ENCODE measurements at places on chromosomes 1 and 21.

DNA sequence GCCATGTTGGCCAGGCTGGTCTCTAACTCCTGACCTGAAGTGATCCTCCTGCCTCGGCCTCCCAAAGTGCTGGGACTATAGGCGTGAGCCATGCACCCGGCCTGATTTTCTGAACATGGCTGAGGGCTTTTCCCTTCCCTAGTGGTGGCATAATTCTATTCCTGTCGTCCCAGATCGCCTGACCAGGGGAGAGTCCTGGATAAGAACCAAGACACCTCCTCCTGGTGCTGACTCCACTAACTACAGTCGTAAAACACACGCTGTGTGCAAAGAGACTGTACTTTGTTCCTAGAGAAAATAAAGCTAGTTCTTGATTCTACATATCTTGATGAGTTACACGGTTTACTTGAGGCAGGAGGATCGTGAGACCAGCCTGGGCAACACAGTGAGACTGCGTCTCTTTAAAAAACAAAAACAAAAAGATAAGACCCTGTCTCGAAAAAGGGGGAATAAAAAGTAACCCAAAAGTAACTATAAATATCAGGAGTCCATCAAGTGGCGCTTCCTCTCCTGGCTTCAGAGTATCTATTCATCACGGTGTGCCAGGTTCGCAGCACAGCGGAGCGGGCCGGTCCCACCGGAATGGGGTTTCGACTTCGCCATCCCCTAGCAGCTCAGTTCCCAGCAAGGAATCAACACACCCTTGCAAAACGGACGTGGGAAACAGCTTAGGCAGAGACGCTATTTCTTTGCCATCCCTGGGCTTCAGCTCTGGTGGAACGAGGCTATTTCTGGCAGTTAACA, 973 bp downstream of the SDF4 start:
- peak; percentile 49 for DNase-seq

DNA sequence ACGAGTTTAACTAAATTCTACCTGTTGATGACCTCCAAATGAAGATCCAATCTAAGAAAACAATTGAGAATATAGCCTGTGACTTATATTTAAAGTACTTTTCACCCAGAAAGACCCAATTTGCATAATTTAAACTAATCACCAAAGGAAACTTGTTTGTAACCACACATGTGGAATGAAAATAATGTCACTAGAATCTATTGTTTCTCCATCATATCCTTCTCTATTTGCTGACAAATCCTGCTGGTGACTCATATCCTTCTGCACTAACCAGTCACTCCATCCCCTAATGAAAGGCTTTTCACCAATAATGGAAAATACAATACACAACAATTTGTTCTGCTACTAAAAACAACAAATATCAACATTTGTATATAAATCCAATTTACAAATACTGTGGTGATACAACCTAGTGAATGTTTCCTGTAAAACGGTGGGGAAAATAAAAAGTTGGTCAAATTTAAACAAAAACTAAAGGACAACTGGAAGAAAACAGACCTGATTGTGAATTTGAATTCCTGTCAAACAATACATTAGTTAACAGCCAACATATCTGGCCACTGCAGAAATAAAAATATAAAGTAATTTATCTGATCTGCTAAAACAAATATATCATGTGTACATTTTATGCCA, 6.5 kb downstream of the PTP4A2 start:
- no peak for DNase-seq

- DNase-seq: no peak
Measured at GRCh38 chr1:210321131-210321530, 7.6 kb upstream of the HHAT start.

GRCh38 chr1:11486231-11487009, 7.5 kb downstream of the DISP3 start:
- peak; percentile 19 for DNase-seq

GRCh38 chr1:151611288-151611790, 511 bp upstream of the SNX27 start:
- DNase-seq: no peak

DNA sequence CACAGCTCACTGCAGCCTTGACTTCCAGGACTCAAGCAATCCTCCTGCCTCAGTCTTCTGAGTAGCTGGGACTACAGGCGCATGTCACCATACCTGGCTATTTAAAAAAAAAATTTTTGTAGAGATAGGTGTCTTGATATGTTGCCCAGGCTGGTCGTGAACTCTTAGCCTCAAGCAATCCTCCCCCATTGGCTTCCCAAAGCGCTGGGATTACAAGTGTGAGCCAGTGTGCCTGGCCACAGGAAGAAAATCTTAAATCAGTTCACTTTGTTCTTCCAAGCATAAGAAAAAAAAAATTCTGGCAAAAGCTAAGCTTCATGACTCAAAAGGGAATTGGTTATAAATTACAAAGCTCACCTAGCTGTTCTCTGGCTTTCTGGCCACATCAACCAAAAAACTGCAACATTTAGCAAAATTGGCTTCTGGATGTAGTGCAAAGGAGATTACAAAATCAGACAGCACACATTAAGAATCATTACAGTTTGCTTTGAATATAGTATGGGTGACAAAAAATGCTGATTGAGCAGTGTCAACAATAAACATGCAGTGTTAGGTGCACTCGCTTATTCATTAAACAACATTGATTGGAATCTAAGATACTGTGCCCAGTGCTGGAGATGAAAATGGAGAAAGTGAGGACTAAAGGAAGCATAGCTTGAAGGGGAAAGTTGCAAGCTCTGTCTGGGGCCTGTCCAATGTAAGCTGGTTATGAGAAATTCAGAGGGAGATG, 76.7 kb downstream of the KCTD3 start:
- no peak for DNase-seq

DNA sequence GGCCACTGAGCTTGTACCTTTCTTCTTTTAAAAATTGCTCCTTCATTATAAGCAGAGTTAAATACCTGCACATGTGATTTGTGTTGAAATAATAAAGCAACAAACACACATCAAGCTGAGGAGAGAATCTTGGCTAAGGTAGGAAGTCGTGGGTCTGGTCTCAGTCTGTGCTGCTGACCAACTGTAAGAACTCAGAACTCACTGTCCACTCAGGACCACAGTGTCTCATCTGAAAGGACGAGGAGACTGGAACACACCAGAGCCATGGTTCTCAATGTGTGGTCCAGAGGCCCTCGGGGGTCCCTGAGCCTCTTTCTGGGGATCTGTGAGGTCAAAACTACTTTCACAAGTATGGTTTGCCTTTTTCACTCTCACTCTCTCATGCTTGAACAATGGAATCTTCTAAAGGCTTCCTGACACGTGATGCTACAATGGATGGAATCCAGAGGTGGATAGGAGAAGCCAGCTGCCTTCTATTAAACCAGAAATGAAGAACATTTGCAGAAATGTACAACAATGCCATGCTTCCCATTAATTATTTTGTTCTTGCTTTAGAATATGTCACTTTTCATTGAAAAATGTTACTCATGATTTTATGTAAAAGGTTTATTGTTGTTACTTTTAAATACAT, 17.3 kb upstream of the ETS2 start:
- DNase-seq: no peak

DNA sequence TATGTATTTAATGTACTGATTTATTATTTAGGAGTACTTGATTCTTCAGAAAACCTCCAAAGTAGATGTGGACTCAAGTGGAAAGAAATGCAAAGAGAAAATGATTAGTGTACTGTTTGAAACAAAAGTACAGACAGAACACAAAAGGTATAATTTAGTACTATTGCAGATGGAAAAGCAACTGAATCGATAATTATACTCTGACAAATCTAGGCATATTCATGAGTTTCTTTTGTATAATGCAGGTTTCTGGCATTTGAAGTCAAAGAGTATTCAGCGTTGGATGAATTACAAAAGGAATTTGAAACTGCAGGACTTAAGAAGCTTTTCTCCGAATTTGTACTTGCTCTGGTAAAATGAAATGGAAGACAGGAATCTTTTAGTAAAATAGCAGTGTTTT, 12.5 kb downstream of the RWDD3 start:
- no peak for DNase-seq

DNA sequence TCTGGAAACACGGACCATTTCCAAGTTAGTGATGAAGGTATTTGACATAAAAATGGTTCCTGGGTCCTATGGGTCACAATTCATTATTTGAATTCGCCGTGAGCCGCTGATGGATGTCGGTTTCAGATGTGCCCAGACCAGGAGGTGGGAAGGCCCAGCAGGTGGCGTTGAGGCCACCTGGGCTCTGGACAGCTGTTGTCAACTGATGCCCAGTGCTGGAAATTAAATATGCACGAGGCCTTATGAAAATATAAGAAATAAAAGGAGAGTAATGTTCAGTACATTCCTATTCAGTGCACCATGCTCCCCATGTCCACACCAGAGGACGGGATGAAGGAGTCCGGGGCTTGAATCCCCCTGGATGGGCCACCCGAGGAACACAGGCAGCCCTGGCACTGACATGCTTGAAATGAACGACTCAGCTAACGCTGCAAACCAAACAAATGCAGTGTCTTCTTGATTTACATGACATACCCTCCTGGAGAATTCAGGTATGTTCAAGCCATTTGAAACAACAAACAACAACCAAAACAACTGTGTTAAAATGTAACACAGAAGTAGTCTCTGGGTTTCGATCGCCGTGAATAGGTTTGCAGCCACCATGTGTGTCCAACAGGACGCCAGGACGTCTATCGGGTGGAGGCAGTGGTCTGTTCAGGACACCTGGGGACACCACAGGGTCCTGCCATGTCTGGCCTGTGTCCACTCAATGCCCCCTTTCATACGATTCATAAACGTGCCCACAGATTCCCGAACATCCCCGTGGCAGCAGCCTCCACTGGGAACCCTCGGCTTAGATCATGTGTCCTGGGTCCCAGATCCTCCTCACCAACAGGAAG, 6.1 kb downstream of the TFF3 start:
- no peak for DNase-seq

DNA sequence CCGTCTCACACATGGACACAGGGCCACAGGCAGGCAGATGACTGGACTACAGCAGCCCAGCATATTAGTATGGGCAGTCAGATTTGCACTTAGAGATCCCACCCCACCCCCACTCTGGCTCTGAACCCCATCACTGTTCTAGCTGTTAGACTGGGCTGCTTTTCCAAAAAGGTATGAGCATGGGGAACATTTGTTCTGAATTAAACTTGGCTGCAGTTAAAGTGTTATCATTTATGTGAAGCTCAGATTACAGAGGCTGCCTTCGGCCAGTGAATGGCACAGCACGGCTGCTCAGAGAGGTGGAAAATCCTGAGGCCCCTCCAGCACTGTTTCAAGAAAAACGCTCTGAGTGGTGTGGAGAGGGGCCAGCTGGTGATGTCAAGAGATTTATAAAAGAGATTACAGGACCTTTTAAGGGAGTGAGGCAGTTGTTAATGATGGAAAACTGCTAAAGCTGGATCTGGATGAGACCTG, 6.9 kb upstream of the NOS1AP start:
- peak; percentile 38 for DNase-seq

GRCh38 chr21:41627428-41627827, 119.5 kb upstream of the TMPRSS2 start:
- DNase-seq: no peak

DNA sequence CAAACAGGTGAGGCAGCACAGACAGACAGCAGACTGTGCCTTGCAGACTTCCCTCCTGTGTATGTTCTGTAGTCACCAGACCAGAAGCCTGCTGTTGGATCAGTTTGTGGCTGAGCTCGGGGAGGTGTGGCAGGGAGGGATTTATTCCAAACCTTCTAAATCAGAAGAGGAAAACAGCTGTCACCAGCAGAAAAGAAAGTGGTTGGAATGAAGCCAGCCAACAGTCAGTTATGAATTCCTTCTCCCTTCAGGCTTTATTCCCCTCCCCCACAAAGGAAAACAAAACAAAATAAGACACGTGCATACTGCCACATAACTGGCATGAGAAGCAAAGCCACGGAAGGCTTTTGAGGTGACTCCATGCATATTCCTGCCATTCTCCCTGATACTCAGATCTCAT, 19.0 kb upstream of the PIGV start:
- DNase-seq: no peak

DNA sequence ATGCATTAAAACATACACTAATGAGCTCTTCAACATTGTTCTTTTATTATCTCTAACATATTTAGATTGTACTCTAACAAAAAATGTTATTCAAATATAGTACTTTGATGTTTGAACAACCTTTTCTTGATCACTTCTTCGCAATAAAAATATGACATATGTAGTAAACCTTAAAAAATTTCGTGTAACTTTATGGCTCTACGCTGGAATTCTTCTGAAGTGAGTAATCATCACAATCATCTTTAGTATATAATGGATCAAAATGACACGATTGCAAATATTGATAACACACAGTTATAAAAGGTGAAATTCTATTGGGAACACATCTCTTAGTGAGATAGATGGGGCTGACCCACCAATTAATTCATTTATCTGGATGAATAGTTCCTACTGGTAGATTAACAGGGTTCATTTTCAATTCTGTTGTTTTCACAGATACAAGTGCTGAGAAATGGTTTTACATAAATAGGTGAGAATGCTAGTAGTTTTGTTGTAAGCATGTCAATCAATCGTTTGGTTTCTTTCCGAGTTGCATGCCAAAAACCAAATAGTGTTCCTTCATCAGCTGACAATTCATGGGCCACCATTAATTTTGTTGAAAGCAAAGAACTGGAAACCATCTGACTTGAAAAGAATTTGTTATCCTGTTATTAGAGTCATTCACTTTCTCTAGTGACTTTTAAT, 1.5 kb upstream of the ZMPSTE24 start:
- DNase-seq: no peak

DNA sequence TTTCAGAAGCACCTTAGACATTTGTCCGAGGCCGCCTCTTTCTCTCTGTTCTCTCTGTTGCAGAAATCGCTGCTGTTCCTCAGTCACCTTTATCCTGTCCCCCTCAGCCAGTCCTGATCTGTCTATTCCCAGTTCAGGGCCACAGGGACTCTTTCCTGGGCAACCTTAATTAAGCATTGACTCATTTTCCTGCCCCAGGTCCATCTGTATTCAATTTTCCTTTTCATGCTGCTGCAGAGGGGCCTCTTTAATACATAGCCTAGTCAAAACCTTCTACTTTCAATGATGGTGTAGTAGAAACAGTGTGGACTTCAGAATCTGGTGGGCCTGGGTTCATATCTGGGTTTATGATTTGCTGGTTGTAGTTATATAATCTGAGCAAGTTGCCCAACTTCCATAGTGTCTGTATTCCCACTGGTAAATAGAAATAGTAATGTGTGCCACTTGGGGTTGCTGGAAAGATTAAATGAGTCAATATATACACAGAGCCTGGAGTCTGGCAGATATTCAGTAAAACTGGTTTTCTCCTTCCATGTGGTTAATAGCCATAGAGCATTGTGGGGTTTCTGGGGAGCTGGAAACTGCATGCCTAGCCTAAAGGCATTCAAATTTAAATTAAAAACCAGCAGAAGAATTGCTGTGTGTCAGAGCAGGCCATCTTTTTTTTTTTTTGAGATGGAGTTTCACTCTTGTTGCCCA, 4.5 kb downstream of the TRAF5 start:
- DNase-seq: no peak

- no peak for DNase-seq
Measured at GRCh38 chr1:71774705-71775104, 507.6 kb downstream of the NEGR1 start.

GRCh38 chr21:15275615-15276235, 210.9 kb upstream of the NRIP1 start:
- DNase-seq: no peak

Data from retina (tissue), 1 donor.